Fibroblast of skin of scalp (primary cell): ENCODE measurements at places on chromosomes 4 and X.

DNA sequence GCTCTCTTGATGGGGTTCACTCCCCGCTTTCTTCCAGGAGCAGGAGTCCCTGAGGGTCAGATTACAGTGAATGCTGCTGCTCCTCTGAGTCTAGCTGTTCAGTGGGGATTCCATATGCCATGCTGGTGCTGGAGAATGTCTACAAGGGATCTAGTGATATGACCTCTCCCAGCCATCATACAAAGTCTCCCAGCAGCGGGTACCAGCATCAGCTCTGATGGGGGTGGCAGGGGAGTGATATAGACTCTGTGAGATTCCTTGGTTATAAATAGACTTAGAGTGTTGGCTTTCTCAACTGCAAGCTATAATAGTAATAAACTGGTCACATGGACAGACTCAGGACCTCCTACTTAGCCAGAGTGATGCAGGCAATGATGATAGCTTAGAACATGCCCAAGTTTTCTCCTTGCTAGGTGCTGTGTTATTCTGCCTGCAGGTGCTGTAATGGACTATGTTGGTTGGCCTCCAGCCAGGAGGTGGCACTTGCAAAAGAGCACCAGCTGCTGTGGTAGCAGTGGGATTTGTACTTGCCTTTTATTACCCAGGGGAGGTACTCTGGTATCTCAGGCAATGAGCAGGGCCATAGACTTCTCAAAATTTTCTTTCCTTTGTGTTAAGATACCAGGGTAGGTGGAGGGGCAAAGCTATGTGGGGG, 202.9 kb downstream of the CHIC1 start:
- no peak for DNase-seq

GRCh38 chr4:156941940-156942548, 29.6 kb downstream of the PDGFC start:
- DNase-seq, result peak; percentile 97

GRCh38 chr4:184397516-184398163, 76.7 kb downstream of the IRF2 start:
- DNase-seq, result no peak

- DNase-seq, result peak; percentile 1
Observed at GRCh38 chr4:186078981-186079638, 10.2 kb downstream of the TLR3 start.
